ENCODE measurements at places on chromosomes 5 and 9.

DNA sequence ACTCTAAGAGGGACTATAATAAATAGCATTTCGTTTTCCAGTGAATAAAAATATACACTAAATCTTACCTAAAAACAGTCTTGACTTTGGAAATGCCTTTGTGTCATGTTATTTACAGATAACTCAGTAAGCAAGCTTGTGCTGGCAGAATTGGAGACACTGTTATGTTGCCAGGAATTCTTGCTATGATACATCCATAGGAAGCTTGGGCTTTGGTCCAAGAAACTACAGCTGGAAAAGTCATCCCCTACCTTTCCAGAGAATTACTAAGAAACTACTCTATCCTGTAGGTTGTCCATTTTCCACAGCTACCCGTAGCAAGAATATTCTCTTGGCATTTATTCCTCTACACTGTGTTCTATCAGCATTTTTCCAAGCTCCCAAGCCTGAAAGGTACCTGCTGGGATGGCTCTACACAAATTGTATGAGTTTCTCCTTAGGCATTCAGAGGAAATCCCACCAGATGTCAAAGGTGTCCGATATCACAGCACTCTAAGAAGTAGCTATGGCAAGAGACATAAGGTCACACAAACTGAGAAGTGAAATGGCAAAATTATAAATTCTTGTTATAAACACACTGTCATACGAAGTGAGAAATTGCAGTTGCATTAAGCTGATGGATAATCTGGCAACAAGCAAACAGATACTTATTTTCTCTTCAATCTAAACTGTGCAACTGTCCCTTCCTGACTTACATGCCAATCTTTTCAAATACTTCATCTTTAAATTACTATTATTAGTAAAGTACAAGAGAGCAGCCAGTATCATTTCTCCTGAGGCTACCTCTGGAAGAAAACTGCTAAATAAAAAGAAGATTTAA is 68.5 kb downstream of the MCTP1 start:
- DNase-seq, result no peak

DNA sequence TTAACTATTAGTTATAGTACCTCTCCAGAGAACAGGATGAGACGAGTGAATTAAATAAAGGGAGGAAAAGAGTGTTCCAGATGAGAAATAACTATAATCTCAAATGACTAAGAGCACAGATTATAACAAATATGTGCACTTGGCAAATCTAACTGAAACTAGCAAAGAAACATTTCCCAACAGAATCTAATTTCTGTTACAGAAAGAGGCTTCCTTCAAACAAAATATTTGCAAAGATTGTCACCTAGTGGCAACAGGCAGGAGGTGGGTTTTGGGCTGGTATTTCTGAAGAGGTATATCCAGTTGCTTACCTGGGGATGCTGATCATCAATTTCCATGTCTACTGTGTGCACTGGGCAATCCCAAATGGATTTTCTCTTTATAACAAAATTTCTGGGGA is 5.6 kb upstream of the SPDL1 start:
- no peak for DNase-seq

DNA sequence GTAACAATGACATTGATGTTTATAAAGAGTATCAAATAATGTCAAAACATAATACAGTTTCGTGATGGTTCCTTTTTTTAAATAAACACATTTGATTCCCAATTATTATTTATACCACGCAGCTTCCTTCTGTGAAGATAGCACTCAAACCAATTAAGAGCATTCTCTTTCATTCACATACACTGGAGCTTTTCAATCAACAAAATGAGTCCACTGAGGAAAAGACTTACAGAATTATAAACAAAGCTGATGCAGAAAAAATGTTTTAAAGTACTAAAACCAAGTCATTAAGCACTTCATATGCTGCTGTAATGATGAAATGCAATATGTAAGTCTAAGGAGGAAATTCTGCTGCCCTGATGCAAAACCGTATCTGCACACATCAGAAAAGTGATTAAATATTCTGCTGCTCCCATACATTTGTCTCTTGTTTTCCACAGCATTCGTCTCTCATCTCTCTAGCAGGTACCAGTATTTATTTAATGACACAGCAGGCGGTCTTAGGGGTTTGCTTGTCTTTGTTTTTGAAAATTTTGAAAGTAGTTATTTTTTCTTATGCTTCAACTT is 147.1 kb downstream of the CDH10 start:
- DNase-seq, result no peak

- no peak for DNase-seq
Observed at GRCh38 chr5:106331415-106331814, 1339.3 kb downstream of the EFNA5 start.

DNA sequence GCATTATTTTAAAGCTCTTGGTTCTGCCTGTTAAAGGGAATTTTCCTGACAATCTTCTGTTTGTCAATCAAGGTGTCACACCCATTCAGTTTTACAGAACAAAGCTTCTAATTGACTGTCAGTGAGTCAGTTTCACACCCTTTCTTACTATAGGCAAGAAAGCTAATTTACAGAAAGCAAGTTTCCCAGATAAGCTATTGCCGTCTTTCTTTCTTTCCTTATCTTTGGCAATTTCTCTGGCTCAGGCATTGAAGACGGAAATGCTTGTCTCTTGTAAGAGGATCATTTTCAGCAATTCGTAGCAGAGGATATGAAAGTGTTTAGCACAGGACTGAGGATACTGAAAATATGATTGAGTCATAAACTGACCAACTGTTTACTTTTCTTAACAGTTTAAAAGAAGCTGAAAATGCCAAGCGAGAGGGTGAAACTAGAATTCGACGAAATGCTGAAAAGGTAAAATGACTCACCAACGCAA is 27.0 kb downstream of the SPINK5 start:
- no peak for DNase-seq
